ENCODE measurements at places on chromosomes 6 and 20.

- DNase-seq = no peak
These were observed 12.0 kb downstream of the AGPAT4 start for GRCh38 chr6:161261816-161262215.

GRCh38 chr20:38982291-38982690 lies 20.1 kb downstream of the DHX35 start:
- DNase-seq = no peak

DNA sequence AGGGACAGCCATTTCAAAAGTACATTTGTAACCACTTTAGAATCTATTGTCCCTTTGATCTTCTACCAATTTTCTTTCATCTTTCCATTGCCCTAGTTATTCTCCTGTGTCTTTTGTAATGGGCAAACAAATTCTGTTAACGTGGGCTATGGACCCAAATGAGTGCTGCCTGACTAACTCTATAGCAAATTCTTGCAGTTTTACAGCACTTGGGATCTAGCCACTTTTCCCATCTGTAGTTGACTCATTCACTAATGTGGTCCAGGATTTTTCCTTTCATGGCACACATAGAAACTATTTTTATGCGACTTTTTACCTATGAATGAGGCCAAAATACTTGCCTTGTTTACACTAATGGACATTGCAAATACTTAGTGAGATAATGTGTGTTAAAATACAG lies 52.0 kb downstream of the GRIK2 start:
- no peak for DNase-seq

- no peak for DNase-seq
These were observed 5.7 kb downstream of the HCK start for GRCh38 chr20:32057656-32058184.

DNA sequence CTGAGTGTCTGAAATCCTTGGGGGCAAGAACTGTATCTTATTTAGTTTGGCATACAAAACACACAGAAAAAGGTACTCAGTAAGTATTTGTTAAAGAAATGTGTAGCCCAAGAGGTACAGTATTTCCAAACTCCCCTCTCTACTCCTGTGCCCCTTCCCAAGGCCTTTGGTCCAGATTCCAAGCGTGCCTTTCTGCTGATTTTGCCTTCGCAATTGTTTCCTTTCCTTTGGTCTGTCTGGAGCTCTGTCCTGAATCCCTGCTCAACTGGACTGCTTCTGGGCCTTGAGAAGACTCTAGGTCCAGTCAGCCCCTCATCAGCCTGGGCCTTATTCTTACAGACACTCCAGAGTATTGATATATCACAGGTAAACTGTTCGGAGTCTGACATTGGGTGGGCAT lies 122.2 kb upstream of the SYNCRIP start:
- no peak for DNase-seq

- DNase-seq = no peak
These were observed 7.6 kb downstream of the SLC44A4 start for GRCh38 chr6:31871046-31871659.

DNA sequence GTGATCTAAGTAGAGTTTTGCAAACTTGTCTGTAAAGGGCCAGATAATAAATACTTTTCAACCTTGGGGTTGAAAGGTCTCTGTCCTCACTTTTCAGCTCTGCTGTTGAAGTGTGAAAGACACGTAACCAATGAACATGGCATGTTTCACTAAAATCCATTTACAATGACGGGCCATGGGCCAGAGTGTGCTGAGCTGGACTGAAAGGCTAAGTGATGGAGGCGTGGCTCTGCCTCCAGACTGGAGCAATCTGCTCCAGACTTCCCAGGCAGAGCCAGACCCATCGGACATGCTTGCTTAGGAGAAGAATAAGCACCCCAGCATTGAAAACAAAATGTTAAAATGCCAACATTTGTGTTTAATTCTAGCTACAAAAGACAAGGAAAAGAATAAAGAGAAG lies 41.4 kb downstream of the SCAND1 start:
- DNase-seq = no peak

- no peak for DNase-seq
These were observed 23.5 kb downstream of the STX7 start for GRCh38 chr6:132489376-132489775.

GRCh38 chr6:110246378-110246777 lies 66.2 kb downstream of the CDC40 start:
- DNase-seq = no peak

DNA sequence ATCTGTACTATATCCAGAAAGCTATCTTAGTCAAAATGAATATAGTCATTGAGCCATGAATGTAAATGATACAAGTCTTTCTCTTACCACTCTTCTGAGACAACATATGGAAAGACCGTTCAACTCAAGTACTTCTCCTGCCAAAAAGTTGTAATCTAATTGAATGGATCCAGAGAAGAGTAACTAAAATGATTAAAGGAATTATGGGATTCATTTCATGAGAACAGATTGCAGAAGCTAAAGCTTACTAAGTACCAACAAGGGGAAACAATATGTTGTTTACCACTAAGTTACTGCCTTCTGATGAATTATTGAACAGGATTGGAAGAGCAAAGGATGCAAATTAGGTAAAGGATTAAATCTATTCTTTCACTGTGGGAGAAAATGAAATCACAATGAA lies 2.0 kb upstream of the LGSN start:
- DNase-seq = no peak

DNA sequence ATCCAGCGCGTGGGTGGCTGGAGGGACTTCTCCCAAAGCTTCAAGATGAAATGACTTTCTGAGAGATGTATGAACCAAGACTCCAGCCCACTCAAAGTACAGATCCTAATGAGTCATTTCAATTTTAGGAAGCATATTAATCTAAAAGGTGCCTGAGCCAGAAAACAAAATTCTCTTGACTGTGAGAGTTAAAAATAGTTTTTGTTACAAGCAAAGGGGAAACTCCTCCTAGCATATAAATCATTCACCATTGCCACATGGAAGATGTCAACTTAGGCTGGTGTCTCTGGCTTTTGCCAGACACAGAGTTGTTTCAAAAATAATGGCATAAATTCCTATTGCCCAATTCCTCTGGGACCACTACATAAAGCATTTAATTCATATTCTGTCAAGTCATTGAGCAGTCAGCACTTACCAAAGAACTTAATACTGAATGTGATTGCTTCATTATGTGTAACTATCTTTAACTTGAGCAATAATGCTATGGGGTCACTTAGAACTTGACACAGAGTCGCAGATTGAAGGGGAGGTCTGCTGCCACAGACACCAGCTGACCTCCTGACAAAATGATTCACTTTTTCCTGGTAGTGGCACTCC lies 280.6 kb downstream of the SLC35F1 start:
- no peak for DNase-seq

DNA sequence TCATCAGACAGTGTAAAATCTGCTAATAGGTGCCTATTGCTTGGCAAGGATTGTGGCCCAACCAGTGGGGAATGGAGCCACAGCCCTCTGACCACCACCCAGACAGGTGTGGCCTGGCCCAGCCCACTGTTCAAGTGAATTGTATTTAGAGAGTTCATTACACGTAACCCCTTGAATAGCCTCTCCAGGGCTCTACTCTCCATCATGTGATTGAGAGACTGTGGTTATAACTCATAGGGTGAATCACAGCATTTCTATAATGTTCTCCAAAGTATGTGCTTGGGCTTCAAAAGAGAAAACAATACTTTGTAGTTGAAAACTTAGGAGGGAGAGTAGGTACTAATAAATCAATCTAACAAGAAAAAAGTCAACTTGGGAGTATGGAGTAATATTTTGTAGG lies 38.4 kb downstream of the ALDH8A1 start:
- DNase-seq = peak; percentile 89

DNA sequence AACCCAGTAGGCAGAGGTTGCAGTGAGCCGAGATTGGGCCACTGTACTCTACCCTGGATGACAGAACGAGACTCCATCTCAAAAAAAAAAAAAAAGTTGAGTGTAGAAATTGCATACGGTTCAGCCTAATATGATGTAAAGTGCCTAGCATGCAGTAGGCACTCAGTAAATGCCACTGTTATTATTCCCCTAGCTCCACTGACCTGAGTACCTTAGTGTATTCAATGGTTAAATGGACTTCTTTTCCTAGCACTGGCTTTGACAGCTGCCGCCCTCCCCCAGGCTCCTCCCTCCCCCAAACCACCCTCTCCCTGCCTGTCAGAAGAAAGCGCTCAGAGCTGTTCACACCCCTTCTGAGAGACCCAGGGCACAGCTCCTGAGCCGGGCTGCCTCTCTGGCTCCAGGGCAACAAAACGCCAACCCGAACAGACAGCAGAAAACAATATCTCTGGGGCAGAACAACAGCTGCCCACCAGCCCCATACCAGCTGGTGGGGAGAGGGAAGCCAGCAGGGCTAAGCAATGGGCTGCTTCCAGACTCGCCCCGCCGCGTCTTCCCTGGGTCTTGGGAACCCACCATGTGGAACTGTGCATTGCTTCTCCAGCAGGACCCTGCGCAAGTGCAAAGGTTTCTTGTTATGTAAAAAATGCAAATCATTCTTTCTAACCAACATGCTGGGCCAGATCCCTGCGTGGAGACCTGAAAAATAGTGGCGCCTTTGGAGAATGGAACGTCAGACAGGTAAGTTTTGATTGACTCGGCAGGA lies 4.5 kb downstream of the CPNE5 start:
- no peak for DNase-seq

GRCh38 chr6:7106752-7107577 lies 796 bp upstream of the RREB1 start:
- DNase-seq = peak; percentile 30

DNA sequence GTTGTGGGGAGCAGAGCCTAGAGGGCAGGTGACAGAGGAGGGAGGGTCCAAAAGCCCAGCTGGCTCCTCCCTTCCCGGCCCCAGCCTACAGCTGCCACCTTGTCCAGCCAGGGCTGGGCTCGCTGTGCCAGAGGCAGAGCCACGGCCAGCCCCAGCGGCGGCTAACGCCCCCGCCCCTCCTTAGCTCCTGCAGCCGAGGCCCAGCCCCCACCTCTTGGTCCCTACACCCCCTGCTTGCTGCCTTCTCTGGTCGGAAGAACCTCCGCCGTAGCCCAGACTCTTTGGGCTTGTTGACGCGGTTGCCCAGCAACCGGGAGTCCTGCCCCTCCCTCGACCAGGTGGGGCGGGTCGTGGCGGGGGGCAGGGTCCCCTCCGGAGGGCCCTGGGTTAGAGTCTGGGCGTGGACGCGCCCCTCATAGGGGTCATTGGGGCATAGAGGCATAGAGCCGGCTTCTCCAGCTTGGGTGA lies 521 bp upstream of the LKAAEAR1 start:
- DNase-seq = no peak

DNA sequence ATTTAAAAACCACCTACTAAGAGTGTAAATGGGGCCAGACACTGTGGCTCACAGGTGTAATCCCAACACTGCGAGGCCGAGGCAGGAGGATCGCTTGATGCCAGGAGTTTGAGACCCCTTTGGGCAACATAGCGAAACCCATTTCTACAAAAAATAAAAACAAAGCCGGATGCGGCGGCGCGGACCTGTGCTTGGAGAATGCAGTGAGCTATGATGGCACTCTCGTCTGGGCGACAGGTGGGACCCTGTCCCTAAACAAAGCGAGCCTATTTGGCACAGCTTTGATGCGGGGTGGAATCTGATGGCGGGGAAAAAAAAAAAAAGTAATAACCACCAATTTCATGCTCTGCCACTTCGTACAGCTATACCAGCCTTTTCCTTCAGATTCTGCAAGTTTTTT lies 1.1 kb downstream of the TCP1 start:
- no peak for DNase-seq

GRCh38 chr6:26197636-26197932 lies 110.4 kb downstream of the HFE start:
- DNase-seq = no peak

- no peak for DNase-seq
These were observed 84.6 kb upstream of the DTNBP1 start for GRCh38 chr6:15747354-15747883.

- DNase-seq = no peak
These were observed 2.5 kb upstream of the RAET1G start for GRCh38 chr6:149925253-149925973.

GRCh38 chr6:21595285-21596144 lies 2.0 kb downstream of the SOX4 start:
- peak; percentile 36 for DNase-seq

DNA sequence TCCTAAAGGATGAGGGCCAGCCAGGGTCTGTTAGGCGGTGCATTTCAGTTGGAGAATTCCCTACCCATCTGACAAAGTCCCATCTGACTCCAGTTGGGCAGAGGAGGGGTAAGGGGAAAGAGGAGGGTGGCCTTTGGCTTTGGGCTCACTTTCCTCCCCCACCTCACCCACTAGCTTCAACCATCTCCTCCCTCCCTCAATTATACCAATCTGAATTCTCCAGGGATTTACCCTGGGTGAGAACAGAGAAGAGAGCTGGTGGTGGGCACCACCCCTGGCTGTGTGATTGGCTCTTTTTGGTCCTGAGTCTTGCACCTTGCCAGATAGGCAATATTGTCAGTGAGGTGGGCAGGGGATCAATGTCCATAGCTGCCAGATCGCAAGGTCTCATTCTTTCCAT lies 3.2 kb downstream of the HMGA1 start:
- no peak for DNase-seq

DNA sequence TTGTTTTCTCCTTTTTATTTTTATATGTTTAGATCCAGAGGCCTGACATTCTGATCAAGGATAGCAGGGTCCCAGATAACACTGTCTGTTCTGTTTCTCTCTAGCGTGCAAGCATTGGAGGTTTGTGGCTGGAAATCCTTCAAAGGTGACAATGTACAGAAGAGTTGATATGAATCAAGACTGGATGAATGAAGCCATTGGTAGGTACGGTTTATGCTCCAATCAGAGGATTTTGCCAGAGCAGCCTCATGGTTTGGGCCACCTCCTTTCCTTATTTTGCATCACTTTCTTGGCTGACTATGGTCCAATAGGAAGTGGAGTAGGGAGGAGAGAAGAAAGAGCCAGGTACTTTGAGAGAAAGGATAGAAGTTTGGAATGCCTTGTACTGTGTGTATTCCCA lies 484.8 kb upstream of the JAG1 start:
- no peak for DNase-seq

GRCh38 chr6:140729521-140729920 lies 1355.1 kb upstream of the CITED2 start:
- DNase-seq = no peak

Data from epithelial cell of esophagus (primary cell).